Fibroblast of skin of abdomen (primary cell): ENCODE measurements at places on chromosomes 16 and 17.

DNA sequence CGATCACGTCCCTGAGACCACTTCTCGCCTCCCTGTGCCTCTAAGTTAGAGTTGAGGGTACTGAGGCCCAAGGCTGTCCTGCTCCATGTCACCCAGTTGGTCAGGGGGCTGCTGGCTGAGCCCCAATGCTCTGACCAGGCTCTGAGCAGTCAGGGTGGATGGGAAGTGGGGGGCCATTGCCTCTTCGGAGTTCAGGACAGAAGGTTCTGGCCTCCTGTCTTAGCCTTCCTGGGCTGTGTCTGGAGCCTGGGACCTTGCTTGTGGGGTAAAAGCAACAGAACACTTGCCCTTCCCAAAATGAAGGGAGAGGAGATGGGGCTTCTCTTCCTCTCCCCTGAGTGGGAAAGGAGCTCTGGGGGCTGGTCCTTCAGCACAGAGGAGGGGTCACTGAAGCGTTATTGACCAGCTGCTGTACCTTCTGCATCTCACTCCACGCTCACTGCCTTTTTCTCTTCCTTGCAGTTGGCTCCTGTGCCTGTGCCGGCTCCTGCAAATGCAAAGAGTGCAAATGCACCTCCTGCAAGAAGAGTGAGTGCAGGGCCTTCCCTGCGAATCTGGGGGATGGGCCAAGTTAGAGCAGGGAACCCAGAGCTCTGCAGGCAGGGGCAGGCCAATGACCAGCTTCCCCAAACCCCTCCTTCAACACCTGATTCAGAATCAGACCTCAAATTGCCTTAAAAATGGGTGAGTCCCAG, 580 bp downstream of the MT1X start:
- no peak for DNase-seq

DNA sequence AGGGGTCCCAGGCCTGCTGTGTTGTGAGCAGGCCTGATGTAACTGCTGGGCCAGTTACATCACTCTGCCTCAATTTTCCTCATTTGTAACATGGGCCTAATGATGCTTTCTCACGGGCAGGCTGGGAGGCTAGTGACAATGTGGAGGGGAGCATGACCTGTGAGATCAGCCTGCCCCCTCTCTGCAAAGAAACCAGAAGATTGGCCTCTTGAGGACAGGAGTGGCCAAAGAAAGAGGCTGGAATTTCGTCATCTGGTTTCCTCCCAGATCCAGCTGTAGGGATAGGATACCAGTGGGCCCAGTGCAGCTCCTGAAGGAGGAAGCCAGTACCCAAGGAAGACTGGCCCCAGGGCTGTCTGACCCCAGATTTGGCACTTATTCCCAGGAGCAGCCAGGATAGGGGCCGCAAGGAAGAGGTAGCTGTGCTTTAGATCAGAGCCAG, 615 bp upstream of the SREBF1 start:
- peak; percentile 74 for DNase-seq

- no peak for DNase-seq
Measured at GRCh38 chr17:83195330-83196023, 116.1 kb downstream of the METRNL start.

GRCh38 chr17:81315129-81315884, 20.2 kb upstream of the SLC38A10 start:
- no peak for DNase-seq
